GM10248 (cell line): ENCODE measurements at places on chromosomes 12 and 14.

- no peak for DNase-seq
These were observed 124.0 kb downstream of the APAF1 start for GRCh38 chr12:98769068-98769467.

DNA sequence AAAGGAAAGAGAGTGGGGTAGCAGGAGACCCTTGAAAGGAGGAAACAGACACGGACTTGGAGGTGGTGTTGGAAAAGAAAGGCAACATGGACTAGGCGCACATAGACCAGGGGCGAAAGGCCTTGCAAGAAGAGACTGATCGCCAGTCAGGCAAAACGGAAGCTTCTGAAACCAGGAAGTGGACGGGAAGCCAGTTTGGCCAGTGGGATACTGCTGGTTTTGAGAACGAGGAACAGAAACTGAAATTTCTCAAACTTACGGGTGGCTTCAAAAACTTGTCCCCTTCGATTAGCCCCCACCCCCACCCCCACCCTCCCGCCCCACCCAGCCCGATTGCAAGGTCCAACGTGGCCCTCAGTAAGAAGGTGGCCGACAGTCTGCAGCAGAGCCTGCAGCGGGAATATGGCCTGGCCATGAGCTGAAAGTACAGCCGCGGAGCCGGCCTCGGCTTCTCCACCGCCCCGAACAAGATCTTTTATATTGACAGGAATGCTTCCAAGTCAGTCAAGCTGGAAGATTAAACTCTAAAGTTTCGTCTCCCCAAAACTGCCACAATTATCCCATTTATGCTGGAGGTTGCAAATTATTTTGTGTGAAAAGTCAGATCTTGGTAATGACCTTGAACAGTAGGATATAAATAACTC, 364.7 kb downstream of the BCAT1 start:
- DNase-seq: no peak

DNA sequence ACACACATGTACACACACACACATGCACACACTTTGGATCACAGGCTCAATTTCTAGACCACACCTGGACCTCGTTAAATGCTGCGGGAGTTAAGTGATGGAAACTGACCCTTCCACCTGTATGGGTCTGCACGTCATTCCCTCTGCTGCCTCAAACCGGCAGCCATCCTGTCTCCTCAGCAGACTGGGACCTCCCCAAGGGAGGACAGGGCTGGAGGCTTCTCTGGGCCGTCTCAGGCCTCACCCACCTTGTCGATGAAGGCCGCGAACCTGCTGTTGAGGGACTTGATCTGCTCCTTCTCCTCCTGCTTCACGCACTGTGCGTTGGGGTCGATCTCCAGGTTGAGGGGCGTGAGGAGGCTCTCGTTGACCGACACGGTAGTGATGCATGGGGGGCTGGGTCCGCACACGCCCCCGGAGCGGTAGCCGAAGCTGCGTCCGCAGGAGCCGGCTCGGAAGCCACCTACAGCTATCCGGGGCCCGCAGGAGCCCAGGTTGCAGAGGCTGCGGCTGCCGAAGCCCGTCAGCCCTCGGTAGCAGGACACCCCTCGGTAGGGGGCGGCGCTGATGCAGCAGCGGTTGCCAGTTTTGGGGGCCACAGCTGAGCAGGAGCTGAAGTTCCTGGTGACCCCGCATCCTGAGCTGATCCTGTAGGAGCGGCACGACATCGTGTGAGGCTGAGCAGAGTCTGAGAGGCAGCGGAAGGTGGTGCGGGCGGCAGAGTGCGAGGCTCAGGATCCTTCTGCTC, at the start of gene KRT85:
Gene KRT85 (minus strand): TSS at position 744 of the 748 bp plus-strand sequence. CDS start 76 bp downstream, at position 668.
- DNase-seq: no peak

GRCh38 chr14:80658733-80659132, 282.8 kb downstream of the CEP128 start:
- no peak for DNase-seq

DNA sequence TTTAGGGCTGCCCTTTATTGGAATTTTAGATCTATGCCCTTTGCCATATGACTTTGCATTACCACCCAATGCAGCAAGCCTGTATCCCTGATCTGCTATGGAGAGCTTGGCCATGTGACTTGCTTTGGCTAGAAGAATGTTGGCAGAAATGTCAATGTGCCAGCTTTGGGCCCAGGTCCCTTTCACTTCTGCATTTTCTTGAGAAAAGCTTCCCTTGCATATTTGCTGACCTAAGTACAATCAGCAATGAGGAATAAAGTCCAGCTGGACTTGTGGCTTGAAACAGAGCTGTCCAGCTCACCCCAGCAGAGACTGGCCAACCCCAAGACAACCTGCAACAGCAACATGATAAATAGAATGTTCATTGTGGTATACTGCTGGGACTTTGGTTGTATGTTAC, 135.9 kb downstream of the PAH start:
- no peak for DNase-seq

DNA sequence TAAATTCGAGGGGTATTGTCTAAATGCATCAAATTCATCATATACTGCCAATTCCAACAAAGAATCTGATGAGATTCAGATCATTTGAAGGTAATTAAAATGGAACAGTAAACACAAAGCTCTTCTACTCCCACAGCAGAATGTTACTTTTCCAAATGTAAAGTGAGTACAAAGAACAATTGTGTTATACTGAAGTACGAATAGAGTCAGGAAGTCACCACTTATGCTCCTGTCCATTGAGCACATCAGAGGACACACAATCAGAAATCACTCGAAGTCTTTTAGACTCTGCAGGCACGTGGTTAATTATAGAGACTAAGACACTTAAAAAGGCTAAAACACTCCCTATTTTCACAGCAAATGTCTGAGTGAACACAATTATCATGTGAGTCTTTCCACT, 388.5 kb upstream of the MIS18BP1 start:
- DNase-seq: no peak

DNA sequence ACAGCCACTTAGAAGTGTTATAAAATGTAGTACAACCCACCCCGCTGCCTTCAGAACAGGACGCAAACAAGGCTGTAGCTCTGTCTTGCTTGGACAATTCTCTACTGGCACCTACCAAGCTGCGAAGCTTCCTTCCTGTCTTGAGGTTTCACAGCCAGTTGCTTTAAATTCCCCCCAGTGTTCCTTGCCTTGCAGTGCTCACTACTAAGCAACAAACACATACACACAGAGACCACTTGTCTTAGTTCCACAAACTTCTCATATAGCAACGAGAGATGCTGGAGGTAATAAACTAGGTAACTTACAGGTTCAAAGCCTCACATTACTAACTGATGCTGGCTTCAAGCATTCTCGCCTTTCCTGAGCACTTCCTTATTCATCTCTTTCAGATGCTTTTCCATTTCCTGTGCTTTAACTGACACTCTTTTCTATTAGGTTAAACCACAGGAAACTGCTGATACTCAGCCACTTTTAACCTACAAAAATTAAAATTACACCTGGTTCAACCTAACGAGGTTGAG, 91.5 kb upstream of the PTGDR start:
- DNase-seq: no peak

- no peak for DNase-seq
These were observed 6.4 kb upstream of the DTX1 start for GRCh38 chr12:113049976-113050742.

DNA sequence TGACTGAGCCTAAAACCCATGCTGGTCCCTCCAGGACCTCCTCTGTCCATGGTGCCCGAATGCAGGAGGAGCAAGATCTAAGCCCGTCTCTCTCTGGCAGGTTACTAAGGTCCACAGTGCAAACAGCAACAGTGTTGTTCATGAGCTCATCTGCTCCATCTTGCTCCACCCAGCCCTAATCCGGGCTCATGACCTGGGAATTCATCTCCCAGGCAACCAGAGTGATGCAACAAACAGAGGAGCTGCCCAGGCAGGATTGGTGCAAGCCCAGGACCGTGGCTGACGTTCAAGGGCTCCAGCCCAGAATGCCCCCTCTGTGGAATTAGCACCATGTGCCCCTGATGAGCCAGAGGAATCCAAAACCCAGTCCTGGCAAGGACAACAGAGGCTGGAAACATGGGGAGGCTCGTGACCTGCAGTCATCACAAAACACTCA, 29.9 kb downstream of the HSPB8 start:
- DNase-seq: no peak

GRCh38 chr12:52806821-52807543, 6.9 kb downstream of the KRT4 start:
- DNase-seq: no peak

DNA sequence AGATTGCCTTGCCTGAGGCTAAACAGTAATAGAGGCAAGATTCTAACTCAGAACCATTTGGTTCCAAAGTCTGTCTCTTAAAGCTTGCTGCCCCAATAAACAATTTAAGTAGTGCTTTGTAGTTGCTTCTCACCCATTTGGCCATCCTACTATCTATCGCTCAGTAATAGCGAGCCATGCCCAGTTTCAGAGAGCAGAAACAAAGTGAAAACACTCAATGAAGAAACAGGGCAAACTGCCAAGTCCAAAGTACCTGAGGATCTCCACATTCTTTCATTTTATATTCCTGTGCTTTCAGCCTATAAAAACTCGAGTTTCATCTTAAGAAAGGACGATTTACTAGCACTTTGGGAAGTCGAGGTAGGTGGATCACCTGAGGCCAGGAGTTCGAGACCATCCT, 103.3 kb upstream of the BBS10 start:
- DNase-seq: no peak

GRCh38 chr12:56087220-56087619, 7.3 kb downstream of the ERBB3 start:
- DNase-seq: no peak

GRCh38 chr12:97200181-97200580, 262.4 kb upstream of the RMST start:
- no peak for DNase-seq

GRCh38 chr12:69243099-69244084, 4.0 kb downstream of the CPSF6 start:
- DNase-seq: peak; percentile 23

DNA sequence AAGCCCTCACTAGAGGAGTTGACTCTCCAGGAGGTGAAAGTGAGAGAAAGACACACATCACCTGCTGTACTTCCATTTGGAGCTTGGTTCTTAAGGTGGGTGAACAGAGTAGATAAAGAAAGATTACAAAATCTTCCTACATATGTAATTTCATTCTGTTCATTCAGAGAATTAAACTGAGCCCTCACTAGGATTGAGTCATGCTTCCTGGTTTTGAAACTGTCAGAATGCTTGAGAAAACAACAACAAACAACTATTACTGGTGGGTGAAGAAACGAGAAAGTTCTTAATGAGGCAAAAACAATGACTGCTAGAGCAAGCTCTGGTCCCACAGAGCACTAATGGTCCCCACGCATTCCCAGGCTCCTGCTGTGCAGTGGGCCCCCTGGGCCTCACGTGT, 841.7 kb downstream of the VRK1 start:
- no peak for DNase-seq

DNA sequence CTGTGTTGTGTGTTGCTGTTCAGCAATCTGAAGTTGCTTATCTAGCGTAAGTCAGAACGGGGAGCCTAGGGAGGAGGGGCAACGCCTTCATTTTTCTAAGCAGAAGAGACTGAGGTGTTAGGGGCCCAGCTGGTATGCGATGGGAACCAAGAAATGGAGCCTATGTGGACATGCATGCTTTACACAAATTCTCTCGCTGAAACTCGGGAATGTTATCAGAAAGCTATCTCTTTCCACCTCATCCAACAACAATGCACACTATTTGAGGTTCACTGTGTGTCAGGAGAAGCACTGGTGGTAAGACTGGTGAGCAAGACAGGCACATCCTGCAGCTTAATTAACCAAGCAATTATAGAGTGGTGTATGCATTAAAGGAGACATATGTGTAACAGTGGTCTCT, 89.7 kb downstream of the NRXN3 start:
- no peak for DNase-seq
